SIG-M5 (cell line): ENCODE measurements at places on chromosomes 3 and 15.

GRCh38 chr3:1726741-1727140 is 371.9 kb upstream of the CNTN4 start:
- no peak for DNase-seq

DNA sequence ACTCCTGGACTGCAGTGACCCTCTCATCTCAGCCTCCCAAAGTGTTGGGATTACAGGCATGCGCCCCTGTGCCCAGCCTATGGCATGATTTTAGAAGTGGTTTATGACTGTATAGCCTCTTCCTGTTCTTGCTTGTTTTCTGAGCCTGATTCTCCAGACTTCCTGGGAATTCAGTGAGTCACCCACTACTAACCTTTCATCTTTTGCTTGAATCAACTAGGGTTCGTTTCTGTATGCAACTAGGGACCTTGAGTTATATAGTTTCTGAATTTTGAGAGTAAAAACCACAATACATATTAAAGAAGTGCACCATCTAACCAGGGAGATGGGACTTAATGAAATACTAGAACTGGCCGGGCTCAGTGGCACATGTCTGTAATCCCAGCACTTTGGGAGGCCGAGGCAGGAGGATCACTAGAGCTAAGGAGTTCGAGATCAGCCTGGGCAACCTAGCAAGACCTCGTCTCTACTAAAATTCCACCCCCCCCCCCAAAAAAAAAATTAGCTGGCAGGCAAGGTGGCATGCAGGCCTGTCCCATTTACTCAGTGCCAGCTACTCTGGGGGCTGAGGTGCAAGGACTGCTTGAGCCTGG is 76.0 kb downstream of the ZNF609 start:
- DNase-seq, result no peak

DNA sequence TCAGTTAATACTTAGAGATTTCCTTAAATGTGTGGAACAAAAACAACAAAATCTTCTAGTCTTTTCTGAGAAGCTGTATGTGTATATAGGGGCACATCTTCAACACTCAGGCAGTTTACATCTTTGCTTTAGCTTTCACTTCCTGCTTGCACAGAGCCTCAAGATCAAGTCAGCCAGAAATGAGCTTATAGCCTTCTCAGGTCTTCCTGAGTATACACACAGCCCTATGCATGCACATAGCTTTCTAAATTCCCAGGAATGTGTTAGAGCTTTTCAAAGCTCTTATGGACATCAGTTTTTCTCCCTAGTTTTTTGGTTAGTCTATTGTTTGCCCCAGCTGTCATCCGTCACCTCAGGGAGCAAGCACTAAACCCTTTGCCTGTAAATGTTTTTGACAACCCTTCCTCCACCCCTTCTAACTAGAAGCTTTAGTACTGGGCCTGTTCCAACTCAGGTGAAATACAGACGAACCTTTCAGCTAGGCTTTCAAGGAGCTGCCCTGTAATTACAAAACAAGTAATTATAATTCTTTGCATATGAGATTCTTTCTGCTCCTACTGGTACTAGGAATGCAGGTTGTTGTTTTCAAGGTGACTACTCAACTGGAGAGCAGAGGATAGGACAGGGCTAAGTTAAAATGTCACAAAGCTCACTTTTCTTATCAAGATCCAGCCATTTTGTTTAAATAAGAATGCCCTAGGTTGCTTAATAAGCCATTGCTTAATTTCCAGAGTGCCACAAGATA is 22.6 kb upstream of the MTMR10 start:
- DNase-seq, result no peak

DNA sequence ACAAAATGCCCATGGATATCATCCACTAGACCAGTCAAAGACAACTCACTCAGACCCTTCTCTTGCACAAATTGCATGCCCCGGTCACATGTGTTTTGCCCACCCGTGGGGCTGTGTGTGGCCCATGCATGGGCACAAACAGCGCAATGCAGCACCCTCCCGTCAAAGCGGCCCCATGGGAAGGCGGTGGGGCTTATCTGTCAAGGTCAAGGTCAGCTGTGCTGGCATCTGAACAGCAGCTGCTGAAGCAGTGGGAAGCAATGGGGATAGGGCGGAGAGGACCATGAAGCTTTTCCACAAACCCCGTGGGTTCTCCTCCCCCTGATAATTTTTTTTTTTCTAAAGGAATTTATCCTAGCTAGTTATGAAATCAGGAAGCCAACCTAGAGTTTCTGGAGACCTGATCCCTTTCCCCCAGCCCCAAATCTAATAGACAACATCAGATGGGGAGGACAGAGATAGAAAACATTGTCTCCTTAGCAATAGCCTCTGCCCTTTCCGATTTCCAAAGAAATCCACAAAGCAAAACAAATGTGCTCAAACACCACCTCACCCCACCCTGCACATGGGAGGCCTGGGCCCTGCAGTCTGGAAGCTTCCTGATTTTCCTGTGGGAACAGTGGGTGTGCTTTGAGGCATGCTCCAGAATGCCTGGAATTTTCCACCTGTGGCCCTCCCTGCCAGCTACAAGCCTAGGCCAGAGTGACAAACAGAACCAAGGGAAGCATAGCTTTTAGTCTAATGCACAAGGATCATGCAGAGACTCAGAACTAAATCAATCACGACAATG is 84.4 kb downstream of the BDH1 start:
- DNase-seq, result no peak

DNA sequence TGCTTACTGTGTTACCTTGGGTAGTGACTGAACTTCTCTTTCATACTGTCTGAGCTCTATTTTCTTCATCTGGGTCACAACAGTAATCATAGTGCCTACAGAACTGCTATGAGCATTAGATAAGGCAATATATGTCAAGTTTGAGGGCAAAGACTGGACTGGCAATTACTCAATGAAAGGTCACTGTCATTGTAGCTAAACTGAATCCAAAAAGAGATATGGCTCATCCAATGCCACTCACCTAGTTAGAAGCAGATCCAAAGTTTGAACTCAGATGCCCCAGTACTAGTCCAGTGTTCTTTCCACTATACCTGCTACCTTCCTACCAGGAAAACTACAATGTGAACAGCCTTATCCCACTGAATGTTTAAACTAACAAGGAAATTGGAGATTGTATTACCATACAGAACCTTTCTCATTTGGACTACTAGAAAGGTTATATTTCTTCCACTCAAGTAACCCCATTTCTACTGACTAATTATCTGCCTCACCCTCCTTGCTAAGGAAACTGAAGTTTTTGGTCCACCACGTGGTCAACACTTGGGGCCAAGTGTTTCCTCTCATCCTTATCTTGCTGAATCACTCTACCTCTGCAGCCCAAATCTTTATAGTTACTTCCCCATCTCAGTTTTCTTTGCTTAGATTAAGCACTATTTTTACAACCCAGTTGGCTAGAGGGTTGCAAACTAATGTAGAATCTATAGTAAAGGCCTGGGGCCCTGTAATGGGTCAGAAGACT is 202.3 kb upstream of the LPP start:
- no peak for DNase-seq

GRCh38 chr3:37937156-37937555 is 53.4 kb upstream of the VILL start:
- no peak for DNase-seq

GRCh38 chr3:138935863-138936740 is 10.8 kb downstream of the FOXL2 start:
- no peak for DNase-seq

DNA sequence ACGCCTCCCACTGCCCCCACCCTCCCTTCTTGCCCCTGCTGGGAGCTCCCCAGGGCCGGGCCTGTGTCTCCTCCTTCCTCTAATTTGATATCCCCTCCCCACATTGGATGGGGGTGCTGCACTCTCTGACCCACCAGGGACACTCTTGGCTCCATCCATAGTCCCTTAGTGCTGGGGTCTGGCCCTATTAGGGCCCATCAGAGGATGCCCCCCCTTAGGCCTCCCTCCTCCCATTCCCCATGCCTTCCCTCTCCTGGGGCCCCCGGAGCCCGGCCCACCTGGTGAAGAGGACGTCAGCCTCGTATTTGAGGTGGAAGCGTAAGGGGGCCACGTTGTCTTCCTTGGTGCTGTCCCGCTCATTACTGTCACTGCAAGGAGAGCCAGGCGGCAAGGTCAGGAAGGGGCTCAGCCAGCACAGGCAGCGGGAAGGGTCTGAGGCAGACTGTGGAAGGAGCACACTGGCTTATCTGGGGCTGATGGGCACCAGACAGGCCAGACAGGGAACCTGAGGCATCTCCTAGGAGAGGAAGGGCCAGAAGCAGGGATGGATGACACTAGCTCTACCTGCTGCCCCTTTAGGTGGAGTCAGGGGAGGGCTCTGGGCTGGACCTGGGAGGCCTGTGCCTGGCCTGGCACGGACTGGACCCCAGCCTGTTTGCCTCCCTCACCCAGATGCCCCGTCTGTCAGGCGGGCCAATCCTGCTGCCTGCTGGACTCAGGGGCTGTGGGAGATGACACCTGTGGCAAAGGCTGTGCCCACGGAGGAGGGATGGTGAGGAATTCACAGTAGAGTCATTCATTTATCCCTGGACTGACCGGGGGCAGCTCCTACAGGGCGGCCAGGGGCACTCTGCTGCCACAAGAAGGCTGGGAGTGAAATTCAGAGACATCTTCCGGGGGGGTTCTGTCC is 36.2 kb downstream of the FEM1B start:
- no peak for DNase-seq

- DNase-seq, result no peak
Observed at GRCh38 chr3:176581589-176581988, 615.7 kb downstream of the TBL1XR1 start.

DNA sequence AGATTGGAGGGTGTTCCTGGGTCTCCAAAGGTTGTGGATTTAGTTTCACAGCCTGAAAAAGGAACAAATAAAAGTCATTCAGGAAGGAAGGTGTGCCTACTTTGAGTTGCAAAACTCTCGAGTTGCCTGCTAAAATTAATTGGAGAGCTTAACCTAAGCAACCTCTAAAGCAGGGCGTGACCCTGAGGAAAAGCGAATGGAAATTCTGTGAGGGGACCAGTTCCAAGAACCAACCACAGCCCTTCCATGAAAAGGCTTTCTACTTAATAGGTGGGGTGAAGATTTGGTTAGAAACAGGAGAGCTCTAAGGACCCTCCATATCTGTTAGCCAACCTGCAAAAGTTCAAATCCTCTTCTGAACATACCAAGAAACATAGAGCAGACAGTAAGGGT is 1.5 kb downstream of the CD80 start:
- no peak for DNase-seq

DNA sequence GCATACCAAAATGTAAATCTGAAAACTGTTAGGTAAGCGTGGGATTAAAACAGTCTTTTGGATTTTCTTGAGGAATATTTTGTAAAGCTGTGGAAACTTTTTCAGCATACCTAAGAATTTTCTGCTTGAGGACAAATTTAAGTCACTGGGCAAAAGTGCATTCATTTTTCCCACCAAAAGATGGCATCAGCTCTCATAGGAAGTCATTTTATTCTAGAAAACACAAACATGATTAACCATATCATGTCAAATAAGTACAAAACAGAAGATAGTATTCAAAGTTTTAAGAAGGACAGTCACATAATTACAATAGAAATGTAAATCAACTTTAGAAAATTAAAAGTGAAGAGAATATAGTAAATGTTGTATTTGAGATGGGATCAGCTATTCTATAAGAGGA is 63.5 kb downstream of the SLC49A4 start:
- no peak for DNase-seq

- DNase-seq, result no peak
Observed at GRCh38 chr15:84987949-84988624, 6.4 kb downstream of the PDE8A start.

GRCh38 chr3:38039101-38039898 is at the start of gene DLEC1:
DLEC1 (plus strand) TSS chr3:38039208; CDS start chr3:38039226, 18 bp downstream.
- DNase-seq, result no peak

DNA sequence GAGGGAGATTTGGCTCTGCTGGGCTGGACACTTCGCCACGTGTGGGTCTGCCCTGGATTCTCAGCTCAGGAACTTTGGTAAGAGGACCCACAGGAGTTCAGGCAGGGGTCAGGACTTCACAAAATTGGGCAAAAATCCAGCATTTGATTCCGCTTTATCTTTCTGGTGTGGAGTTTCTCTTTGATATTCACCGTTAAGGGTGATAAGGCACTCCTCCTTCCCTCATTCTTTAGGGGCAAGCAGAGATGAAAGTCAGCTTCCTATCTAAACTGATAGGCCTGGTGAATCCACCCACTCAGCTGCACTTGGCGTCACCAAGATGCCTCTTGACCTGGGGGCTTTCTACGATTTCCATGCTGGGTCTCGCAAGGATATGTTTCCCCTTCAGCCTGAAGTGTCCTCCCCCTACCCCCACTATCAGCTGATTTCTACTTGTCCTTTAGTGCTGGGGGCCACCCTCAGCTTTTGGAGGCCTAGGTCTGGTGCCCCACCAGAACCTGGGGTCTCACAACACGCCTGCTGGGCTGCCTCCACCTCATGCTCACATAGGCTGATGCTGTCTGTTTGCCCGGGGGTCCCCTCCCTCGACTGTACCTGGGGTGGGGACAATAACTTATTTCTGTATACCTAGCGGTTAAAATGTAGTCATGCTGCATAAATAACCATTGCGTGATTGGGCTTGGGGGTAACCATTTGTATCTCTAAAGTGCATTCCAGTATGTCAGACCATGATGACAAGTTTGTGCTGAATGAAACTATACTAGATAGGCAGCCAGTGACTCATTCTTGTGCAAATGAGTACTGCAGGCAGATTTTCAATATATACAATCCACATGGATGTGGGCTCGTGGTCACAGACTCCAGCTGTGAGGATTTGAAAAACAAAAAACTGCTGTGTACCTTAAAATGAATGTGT is 248.3 kb downstream of the ADAMTS17 start:
- DNase-seq, result no peak

- no peak for DNase-seq
Observed at GRCh38 chr3:166446291-166446690, 609.1 kb upstream of the BCHE start.

GRCh38 chr15:34341381-34342212 is 1.3 kb downstream of the NOP10 start:
- peak; percentile 35 for DNase-seq

DNA sequence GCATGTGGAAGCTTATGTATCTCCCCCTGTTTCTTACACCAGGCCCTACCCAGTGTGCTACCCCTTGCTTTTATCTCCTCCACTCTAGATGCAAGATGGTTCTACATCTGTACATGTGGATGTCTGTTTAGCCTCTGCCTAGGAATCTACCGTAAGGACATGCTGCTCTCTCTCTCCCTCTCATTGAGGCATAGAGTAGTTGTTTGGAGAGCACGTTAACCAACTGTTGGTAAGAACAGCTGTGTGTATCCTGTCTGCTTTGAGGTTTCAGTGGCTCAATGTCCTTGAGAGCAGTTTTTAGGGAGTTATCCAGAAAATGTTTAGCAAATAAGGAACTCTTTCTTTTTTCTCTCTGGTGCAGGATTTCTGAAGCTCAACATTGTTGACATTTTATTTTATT is 152.8 kb downstream of the DNAJB8 start:
- DNase-seq, result no peak

GRCh38 chr3:78951342-78951945 is 816.4 kb downstream of the ROBO1 start:
- no peak for DNase-seq

DNA sequence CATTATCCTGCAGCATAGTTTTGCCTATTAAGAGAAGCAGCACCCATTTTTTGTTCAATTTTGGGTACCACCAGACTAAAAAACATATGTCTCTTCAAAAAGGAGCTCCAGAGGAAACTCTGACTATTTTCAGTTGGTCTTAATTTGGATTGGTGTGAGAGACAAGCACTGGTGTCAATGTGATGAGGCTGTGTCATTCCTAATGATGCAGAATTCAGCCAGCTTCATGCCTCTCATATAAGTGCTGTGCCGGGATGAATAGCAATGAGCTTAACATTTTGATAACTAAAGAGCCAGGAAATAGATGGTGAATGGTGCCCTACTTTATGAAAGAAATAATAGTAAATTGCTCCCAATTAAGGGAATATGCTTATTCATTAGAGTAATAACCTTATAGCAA is 15.9 kb downstream of the POPDC2 start:
- DNase-seq, result no peak

GRCh38 chr3:189165092-189165612 is 6.6 kb upstream of the TPRG1 start:
- DNase-seq, result no peak
